Stimulated activated CD8-positive, alpha-beta memory T cell treated with anti-CD3 and anti-CD28 coated beads, Interleukin-4, amount 100 ng/mL, for 1 hour (primary cell): ENCODE measurements at places on chromosomes 11 and 22.

- DNase-seq, result no peak
These were observed at the start of gene MGAT3 for GRCh38 chr22:39456522-39457197. Gene MGAT3, plus strand, starts transcription at chr22:39457012. Its CDS starts 30,336 bp downstream, at chr22:39487348.

DNA sequence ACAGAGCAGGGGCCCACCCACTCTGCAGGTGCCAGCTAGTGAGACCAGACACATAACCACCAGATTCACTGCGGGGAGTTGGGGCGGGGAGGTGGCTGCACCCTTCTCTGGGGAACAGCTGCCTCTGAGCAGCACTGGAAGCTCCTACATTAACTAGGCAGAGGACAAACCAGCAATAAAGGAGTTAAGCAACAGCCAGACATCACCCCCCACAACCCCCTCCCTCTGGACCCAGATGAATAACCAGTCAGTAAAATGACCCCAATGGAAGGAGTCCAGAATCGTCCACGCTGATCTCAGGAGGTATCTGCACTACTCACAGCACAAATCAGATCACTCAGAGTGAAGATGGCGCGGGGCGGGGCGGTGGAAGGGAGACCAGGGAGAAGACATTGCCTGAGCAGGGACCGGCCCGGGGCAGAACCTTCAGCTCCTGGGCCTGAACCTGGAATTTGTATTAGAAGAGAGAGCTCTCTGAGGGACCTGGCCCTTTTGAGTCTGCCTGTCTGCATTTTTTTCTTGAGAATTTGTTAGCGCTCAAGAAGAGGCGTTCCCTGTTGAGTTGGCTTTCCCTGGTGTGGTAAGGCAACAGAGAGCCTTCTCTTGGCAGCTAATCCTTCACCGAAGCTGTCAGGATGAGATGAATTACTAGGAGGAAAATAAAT is 125.5 kb upstream of the NCAM1 start:
- no peak for DNase-seq

- peak; percentile 72 for DNase-seq
These were observed 741 bp upstream of the TMEM179B start for GRCh38 chr11:62786318-62787004.

DNA sequence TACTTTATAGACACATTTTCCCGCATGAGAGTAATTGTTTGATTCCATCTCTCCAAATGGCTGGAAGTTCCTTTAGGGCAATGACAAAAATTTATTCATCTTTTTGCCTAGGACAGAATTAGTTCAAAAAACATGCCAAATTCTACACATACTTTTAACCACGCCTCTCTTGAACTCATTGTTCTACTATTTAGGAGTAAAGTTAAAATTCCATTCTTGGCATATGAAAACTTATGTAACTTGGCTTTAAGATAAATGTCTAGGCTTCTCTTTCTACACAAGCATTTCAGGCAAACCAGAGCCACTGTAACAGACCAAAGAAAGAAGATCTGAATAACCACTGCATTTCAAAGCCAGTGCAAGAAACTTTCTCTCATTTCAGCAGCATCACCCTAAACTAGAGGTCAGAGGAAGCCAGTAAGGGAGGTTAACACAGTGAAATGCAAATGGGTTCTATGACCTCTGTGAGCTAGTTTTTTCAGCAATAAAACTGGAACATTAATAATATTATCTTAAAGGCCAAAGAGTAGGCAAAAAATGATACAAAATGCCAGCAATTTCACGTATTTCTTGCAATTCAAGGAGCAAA is 73.0 kb downstream of the RSF1 start:
- DNase-seq, result no peak

DNA sequence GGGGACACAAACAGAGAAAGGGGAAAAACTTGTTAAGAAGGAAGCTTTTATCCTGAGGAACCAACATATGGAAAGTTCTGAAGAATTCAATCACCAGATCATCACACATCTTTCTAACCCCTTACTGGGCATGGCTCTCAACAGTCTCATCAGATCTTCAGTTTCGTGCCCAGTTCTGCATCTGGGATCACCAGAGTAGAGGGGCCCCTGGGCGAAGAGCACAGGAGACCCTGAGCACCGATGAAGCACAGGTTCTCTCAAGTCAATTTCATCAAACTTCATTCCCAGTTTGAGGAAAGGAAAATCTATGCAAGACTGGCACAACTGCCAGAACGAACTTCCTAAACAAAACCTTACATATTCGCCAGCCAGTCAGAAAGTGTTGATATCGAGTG is 8.5 kb upstream of the PYGM start:
- no peak for DNase-seq

DNA sequence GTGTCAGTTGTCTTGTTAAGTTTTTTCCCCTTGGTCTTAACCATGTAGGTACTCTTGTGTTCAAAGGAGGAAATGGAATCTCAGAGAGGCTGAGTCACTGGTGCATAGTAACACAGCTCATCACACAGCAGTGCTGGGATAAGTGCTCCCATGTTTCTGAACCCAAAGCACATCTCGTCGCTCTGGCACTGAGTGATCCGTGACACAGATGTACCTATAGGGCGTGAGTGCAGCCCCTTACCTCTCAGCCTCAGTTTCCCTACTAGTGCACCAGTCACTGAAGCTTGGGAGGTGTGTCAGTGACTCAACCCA is 234.0 kb downstream of the ST3GAL4 start:
- DNase-seq, result no peak

GRCh38 chr22:39097098-39098020 is at the start of gene APOBEC3H:
Gene APOBEC3H, plus strand, starts transcription at chr22:39097244. Its CDS starts 3,035 bp downstream, at chr22:39100279.
- DNase-seq, result no peak

DNA sequence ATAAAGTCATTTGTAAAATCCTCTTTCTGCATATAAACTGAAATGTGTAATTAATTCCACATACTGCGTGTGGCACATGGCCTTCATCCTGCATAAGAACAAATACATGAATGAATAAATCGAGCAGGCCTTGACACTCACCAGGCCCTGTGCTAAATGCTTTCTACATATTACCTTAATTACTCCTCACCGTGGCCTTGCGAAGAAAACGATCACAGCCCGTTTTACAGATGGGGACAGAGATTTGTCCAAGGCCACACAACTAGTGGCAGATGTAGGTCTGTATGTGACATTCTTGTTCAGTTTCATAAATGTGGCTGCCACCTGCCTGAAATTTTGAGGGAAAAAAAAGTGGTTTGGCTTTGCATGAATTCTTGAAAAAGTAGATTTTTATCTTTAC is 5.8 kb upstream of the CCND1 start:
- no peak for DNase-seq

DNA sequence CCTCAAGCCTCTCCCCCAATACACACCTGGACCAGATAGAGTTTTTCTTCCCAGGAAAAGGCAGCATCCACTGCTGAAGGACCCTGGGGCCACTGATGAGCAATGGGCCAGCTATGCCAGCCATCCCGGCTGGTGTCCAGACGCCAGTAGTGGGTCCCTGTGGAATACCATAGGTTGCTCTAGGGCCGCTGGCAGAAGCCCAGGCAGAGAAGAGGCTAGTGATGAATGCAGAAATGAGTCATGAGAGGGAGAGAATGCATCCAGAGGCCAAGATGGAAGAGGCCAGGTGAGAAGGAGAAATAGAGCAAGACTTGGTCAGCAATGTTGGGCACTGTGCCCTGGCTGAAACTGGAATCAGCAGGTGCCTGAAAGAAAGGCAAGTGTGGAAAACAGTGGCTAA is 8.9 kb downstream of the HPX start:
- DNase-seq, result no peak

GRCh38 chr11:105923807-105924206 is 98.2 kb downstream of the MSANTD4 start:
- DNase-seq, result no peak

GRCh38 chr11:10622957-10623791 is 54.7 kb upstream of the LYVE1 start:
- DNase-seq, result no peak

GRCh38 chr11:73141309-73142127 is 600 bp downstream of the FCHSD2 start:
- peak; percentile 35 for DNase-seq

DNA sequence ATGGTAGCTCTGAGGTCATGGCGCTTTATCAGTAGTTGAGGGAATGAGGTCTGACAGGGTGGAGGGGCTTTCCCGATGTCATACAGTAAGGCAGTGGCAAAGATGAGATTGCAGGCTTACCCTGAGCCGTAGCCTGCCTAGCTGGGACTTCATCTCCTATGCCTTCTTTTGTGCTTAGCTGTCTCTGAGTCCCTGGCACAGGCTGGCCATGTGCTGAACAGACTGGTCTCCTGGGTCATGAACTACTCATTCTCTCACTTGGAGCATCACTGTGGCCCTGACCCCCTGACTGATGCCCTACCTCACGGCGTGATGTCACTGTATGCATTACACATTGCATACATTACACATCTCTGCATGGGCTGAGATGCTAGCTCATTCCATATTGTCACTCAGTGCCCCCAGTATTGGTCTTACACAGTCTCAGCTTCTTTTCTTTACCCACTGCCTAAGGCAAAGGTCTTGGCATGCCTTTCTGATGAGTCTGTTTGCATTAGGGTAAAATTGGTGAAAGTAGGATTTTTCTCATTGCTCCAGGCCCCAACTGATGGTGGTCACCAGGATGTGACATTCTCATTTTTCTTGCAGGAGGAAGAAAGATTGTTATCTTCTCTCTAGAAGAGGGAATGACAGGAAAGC is 389.4 kb upstream of the CADM1 start:
- no peak for DNase-seq

GRCh38 chr11:95398437-95399112 is 167.6 kb upstream of the SESN3 start:
- DNase-seq, result no peak

DNA sequence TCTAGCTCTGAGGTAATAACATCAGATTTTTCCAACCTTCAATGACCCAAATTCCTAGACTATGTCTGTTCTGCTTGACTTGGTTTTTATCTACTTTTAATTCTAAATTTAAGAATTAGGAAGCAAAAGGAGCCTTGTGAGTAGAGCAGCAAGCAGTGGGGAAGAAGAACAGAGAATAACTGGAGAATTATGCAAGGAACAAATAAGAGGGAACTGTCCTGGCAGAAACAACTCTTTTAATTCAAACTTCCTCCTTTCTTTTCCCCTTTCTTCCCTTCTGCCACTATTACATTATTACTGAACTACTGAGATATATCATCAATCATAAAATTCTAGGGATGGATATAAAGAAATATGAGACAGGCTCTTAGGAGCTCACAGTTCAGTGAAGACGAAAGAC is 276.1 kb downstream of the SBF2 start:
- no peak for DNase-seq

DNA sequence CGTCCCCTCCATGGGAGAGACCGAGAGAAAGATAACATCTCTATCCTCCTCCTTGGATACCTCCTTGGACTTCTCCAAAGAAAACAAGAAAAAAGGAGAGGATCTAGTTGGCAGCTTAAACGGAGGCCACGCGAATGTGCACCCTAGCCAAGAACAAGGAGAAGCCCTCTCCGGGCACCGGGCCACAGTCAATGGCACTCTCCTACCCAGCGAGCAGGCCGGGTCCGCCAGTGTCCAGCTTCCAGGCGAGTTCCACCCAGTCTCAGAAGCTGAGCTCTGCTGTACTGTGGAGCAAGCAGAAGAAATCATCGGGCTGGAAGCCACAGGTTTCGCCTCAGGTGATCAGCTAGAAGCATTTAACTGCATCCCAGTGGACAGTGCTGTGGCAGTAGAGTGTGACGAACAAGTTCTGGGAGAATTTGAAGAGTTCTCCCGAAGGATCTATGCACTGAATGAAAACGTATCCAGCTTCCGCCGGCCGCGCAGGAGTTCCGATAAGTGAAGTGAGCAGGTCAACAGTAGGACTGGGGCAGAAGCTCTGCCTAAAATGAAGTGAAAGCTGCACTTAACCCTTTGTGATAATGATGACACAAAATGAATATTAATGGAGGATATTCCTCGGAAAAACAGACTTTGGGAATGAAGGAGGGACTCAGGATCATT is 65.3 kb downstream of the WNT11 start:
- no peak for DNase-seq

- peak; percentile 56 for DNase-seq
These were observed 86.6 kb downstream of the KCNQ1 start for GRCh38 chr11:2531277-2531986.

DNA sequence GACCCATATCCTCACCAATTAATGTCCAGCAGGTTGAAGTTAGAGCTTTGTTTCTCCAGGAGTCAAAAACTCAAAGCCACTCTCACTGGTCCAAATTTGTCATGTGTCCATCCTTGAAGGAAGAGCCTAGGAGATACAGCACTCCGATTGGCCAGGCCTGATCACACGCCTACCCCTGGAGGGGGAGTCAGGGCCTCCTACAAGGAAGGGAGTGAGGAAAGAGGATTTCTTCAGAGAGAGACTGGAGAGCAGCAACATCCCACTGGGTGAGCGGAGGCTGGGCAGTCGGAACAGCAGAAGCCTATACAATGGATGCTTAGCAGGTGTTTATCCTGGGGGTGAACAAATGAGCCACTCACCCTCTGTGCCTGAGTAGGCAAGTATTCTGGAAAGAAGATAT is 113.9 kb downstream of the TRIM29 start:
- no peak for DNase-seq

GRCh38 chr11:69213316-69213715 is 57.6 kb downstream of the SMIM38 start:
- no peak for DNase-seq

DNA sequence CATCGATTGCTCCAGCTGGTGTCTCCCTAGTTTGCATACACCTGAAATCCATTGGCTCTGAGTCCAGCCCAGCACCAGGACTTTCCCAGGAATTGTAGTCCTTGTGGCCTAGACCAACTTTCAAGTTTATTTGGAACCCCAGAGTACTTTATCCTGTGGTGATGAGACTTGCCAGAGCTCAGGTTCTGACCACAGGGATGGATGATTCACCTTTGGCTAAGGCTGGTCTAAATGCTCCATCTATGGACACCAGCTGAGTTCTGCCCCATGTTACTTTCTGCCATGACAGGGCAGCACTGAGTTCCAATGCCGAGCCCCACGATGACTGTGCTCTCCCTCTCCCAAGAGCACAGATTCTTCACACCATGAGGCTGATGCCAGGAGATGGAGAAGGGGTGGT is 17.3 kb upstream of the INSC start:
- no peak for DNase-seq

- no peak for DNase-seq
These were observed 5.0 kb downstream of the SNX19 start for GRCh38 chr11:130911306-130911705.

DNA sequence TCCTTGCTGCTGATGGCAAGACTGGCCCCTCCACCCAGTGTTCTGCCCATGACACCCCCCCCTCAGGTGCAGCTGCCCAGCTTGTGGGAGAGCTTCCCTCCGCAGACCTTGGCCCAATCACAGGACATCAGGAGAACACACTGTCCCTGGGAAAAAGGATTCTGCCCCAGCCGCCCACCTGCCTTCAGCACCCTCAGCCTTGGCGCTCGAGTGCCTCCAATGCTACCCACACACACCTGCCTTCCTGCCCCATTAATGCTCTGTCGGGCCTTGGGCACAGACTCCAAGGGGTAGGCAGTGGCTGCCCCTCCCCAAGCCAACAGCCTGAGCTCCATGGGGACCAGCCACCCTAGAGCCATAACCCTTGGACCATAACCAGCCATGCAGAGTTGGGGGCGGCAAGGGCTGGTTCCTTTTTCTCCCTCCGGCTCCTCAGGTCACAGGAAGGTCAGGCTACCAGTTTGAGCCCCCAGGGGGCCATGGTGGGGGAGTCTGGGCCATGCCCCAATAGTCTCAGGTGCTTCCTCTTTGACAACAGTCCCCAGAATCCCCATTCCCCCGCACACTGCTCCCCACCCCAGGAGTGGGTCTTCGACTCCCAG is 1.3 kb upstream of the ZNF70 start:
- no peak for DNase-seq
